ENCODE measurements at places on chromosomes 4 and X.

DNA sequence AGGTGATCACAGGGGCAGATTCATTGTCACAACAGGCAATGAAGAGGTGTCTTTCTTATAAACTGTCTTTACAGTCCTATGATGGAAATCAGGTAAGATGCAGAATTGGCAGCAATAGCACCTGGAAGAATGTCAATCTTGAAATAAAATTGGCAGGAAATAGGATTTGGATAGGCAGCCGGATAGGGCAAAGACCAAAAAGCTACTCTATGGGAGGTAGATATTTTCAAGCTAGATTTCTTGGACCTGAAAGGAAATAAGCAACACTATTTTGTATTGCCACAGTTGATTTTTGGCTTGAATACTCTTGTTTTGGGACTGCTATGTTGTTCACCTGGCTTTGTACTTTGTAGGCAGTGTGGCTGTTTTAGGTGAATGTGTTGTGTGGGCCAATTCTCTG, 314.2 kb downstream of the SLC7A11 start:
- no peak for DNase-seq

DNA sequence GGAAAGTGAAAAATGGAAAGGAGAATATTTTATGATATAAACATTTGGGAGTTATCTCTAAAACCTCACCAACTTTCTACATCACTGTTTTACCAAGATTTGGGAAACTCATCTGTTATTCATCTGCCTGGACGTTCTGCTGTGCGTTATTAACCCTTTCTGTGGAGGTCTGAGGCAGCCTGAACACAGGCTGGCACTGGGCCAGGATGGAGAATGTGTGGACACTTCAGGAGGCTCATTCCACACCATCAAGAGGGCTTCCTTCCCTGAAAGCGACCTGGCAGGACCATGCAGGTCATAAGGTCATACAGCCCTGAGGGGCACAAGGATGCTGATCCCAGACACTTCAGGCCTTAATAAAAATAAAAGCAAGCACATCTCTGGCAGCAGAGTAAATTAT, 31.2 kb upstream of the TMEM184C start:
- no peak for DNase-seq

DNA sequence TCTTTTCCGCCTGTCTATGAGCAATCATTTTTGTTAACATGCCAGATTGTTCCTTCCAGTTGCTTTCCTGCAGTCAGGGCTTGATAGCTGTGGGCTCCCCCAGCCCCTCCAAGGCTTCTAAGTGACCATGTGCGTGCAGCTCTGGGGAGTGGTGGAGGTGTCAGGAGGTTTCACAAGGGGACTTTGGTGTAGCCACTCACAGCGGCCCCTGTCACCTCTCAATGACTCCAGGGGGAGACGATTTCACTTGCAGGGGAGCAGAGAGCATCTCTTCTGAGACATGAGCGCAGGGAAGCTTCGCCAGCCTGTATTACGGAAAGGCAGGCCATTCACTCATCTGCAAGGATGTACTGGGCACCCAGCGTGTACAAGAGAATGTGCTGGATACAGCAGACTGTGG, 3.1 kb upstream of the GPR78 start:
- no peak for DNase-seq

DNA sequence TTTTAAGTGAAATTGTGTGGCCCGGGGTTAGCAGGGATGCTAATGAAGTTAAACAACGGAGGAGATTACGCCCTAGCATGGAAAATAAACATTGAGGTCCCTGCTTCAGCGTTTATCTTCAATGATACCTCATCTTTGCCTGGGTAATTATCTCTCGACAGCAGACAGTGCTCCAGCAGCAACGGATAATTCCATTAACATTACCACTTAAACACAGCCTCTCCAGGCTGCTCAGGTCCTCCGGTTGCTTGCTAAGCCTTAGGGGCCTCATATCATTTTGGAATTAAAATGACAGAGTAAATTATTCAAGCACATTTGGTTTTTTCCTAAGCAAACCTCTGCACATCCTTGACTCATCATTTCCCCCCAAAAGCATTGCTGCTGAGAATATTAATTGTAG, 281.5 kb upstream of the KLF3 start:
- DNase-seq = no peak

DNA sequence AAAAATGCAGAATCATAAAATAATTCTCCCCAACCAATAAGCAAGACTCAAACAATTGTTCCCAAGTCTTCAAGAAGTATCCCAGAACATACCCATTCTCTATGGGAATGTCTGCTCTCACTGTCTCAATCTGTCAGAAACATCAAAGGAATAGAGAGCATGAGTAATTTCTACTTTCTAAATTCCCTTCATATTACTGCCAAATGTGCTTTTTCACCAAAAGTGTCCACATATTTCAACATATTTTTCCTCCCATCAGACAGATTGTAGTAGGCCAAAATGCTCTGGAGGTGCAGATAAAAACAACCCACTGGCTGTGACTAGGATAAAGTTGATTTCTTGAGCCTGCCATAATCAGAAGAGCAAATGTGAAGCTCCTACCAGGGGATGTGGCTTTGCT, 692.0 kb upstream of the FAM241A start:
- no peak for DNase-seq

GRCh38 chrX:38886112-38886511, 84.9 kb downstream of the MID1IP1 start:
- DNase-seq = no peak

DNA sequence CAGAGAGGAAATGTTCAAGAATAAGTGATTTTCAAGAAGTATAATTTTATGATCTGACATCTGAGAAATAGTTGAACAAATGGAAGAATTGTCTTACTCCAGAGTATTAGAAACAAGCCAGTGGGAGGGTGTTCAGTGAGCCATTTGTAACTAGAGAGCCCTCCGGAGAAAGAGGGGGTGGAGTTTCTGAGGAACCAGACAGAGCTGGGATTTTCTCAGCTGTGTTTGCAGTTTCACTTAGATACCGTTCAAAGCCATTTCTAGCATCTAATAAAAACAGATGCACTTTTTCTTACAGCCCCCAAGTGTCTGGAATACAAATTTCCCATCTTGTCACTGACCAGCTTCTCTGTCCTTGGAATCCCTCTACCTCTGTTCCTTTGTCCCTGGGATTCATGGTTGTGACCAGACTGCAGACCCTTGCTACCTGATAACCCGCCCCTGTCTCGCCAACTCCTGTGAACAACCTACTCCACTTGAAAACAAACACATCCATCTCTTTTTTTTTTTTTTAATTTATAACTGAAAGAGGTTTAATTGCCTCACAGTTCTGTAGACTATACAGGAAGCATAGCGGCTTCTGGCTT, 132.8 kb upstream of the KLF3 start:
- DNase-seq = no peak

- DNase-seq = no peak
Observed at GRCh38 chr4:5883916-5884315, 9.0 kb downstream of the CRMP1 start.

- no peak for DNase-seq
Observed at GRCh38 chrX:138128027-138128671, 562.2 kb downstream of the ZIC3 start.

DNA sequence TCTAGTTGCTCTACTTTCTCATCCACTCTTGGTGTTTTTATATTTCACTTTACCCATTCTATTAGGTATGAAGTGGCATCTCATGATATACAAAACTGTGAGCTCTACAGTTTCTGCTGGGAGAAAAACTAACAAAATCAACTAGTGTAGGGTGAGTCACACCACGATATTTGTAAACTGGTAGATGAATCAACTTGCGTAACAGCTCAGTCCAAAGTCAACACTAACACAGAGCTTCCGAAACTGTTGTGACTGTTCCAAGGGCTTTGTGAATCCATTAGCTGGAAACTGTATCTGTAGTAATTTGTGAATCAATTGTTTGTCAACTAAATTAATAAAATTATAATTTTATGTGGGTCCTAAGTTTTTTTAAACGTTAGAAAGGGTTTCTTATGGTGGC, 119.8 kb upstream of the TSPAN5 start:
- DNase-seq = no peak

- no peak for DNase-seq
Observed at GRCh38 chr4:171101845-171102244, 711.4 kb upstream of the GALNTL6 start.

- no peak for DNase-seq
Observed at GRCh38 chr4:11732155-11732554, 303.5 kb upstream of the HS3ST1 start.

DNA sequence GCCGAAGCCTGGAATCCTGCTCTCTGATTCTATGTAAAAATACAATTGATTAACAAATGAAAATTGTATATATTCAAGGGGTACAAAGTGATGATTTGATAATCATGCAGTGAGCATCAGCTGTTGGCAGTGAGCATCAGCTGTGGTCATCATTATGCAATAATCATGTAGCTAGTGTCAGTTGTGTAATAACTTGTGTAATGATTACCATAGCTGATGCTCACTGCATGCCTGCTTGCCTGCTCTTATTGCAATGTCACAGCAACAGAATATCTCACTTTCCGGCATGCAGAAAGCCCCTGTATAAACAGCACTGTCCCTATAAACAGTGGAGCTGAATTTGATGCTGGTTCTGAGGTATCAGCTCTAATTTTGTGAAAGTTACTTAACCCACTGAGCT, 46.8 kb downstream of the SULT1B1 start:
- DNase-seq = no peak

- no peak for DNase-seq
Observed at GRCh38 chrX:137568741-137569469, 3.0 kb downstream of the ZIC3 start.

DNA sequence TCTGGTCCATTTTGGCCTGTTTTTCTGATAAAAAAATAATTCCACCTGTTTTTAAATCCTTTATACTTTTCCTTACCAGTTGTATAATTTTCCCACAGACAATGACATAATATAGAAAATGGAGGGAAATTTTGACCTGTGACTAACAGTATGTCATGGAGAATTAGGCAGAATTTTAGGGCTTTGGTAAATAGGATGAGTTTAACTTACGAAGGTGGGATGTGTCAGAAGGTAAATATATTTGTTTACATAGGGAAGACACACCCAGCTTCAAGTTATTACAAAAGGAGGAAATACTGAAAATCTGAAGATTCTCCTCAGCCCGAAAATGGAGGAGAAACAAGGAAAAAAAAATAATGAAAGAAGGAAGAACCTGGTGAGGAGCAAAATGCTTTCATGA, 64.6 kb upstream of the PPP3CA start:
- DNase-seq = no peak

- no peak for DNase-seq
Observed at GRCh38 chr4:4791299-4792111, 68.0 kb upstream of the MSX1 start.

DNA sequence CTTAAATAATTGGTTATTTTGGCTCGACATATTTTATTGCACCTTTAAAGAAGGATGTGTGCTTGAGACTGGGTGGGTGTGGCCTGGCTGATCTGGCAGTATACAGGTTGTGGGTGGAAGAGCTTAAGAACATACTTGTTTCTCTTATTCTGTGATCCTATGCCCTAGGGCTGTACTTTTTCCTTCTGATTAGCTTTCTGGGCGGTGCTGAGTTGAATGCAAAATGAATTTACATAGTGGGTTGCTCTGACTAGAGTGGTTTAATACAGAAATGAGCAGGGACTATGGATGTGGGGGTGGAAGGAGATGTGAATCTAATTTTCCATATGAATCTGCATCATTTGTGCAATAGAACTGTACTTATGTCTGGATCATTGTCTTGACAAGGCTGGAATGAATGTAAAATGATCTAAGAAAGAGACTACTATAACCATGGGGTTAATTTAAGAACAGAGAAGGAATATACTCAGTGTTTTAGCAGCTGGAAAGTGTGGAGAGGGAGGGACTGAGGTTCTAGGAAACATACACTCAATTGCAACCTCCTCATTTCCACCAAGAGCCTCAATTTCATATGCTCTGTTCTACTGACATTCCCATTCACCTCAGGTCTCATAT, 73.7 kb downstream of the RLIM start:
- no peak for DNase-seq

- DNase-seq = no peak
Observed at GRCh38 chr4:100632163-100632562, 114.3 kb upstream of the EMCN start.

DNA sequence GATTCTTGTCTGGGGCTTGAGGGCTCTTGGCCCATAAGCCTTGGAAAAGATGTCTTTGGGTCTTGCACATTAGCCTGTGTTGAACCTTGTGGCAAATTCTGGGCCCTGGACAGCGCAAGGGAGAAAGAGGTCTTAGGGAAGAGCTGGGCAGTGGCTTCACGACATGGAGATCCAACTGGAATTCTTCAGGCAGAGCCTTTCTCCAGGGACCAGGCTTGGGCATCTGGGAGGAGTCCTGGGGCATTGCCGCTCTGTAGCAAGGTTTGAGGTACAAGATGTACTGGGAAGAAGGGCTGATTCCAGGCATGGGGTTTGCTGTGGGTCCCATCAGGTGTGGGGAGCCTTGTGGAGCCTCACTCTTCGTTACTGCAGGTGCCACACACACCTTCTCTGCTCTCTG, 104.0 kb upstream of the ACTRT1 start:
- no peak for DNase-seq

DNA sequence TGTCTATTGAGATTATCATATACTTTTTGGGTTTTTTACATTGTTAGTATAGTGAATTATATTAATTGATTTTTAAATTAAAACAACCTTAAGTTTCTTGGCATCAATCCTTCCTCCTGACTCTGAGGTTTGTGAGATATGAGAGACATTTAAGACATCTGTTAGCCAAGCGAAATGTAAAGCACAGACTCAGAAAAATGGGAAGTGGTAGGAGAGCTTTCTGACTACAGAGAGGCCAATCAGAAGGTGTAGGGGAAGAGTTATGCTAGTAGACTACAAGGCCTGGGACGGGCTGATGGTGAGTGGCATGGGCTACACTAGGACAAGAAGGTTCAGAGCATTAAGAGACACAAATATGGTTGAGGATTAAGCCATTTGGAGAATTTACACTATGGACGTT, 255.4 kb downstream of the PRDM5 start:
- DNase-seq = no peak

GRCh38 chr4:62320612-62321011, 1120.5 kb downstream of the ADGRL3 start:
- no peak for DNase-seq

DNA sequence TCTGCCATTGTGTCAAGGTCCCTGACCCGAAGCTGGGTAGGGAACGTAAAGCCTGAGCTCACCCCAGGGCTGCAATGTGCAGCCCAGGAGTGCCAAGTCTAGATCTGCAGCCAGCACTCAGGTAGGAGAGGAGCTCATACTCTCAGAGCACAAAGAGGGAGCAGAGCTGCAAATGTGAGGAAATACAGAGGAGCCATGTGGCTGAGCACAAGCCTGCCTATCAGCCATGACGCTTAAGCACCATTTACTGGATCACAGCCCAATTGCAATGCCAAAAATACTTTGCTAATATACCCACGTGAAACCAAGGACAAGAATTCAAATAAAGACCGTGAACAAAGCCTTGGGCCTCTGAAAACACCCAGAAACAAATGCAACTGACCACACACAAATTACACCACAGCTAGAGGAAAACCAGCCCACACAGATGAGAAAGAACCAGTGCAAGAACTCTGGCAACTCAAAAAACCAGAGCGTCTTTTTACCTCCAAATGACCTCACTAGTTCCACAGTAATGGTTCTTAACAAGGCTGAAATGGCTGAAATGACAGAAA, 69.0 kb upstream of the HPF1 start:
- no peak for DNase-seq
